Effector memory CD4-positive, alpha-beta T cell (primary cell): ENCODE measurements at places on chromosomes 2 and 18.

- DNase-seq: peak; percentile 72
Measured at GRCh38 chr2:195659982-195660890, 3.2 kb downstream of the SLC39A10 start.

DNA sequence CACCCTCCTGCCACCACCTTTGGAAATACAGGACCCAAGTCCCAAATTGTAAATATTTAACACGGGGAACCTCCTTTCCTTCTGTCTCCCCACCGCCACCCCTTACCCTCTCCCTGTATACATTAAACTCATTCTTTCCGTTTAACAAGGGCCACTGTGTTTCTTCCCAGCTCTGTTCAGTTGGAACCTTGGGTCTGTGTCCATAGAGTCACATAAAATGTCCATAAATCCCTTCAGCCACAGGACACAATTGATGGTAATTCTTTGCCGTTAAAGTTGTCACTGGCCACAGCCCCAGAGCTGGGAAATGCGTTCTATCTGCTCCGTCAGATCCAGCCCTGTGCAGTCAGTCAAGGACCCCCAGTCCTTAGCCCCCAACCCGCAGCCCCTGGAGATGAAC, 49.9 kb upstream of the FZD7 start:
- no peak for DNase-seq

- no peak for DNase-seq
Measured at GRCh38 chr2:1502891-1503304, 89.6 kb downstream of the TPO start.

GRCh38 chr2:18849841-18850578, 260.6 kb upstream of the NT5C1B start:
- DNase-seq: no peak

DNA sequence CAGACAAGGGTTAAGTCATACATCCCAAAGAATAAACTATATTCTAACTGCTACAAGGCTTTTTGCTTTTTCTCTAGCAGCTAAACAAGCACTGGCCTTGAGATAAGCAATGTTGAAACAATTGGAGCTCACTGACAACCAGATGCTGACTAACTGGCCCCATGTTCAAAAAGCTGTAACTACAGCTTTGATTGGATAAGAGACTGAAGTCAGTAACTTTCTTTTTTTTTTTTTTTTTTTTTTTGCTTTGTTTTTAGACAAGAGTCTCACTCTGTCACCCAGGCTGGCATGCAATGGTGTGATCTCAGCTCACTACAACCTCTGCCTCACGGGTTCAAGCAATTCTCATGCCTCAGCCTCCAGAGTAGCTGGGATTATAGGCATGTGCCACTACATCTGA, 45.4 kb upstream of the TMEM163 start:
- DNase-seq: no peak

GRCh38 chr2:169287666-169288065, 74.7 kb downstream of the LRP2 start:
- no peak for DNase-seq

- DNase-seq: no peak
Measured at GRCh38 chr2:43100883-43101662, 125.3 kb downstream of the ZFP36L2 start.

DNA sequence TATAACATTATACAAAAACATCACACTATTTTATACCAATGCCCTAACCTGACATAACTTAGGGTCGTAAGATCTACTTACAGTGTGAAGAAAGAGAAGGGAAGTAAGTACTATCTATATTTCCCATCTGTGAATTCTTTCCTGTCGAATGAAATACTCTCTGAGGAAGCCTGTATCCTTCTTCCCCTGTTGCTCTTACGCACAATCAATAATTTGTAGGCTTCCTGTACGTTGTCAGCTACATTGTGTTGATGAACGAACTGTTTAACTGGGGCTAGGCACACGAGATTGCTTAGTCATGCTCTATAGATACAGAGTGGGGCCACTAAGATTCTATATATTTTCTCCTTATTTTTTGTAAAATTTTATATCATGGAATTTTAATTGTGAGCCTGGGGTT, 1125.0 kb upstream of the CELF4 start:
- no peak for DNase-seq

GRCh38 chr18:317618-318017, 49.8 kb upstream of the THOC1 start:
- DNase-seq: no peak
